Uterus (tissue), 4 donors: ENCODE measurements at places on chromosomes 7 and 10. TPM values are rescaled to one million over a fixed set of nuclear protein-coding genes. Genes with fewer than 3 reads are reported as not detected.

DNA sequence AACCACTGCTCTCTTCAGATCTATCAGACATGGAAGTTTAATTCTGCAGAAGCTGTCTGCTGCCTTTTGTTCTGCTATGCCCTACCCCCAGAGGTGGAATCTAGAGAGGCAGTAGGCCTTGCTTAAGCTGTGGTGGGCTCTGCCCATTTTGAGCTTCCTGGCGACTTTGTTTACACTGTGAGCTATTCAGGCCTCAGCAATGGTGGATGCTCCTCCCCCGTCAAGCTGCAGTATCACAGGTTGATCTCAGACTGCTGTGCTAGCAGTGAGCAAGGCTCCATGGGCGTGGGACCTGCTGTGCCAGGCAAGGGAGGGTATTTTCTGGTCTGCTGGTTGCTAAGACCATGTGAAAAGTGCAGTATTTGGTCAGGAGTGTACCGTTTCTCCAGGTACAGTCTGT is 45.1 kb upstream of the CDK14 start:
- H3K4me1 ChIP-seq, result no peaks in the 10 kb centered on the region
- no peak overlapping the region for H3K27ac ChIP-seq
- no peaks in the 10 kb centered on the region for H3K27me3 ChIP-seq
- DNase-seq, result no peak

DNA sequence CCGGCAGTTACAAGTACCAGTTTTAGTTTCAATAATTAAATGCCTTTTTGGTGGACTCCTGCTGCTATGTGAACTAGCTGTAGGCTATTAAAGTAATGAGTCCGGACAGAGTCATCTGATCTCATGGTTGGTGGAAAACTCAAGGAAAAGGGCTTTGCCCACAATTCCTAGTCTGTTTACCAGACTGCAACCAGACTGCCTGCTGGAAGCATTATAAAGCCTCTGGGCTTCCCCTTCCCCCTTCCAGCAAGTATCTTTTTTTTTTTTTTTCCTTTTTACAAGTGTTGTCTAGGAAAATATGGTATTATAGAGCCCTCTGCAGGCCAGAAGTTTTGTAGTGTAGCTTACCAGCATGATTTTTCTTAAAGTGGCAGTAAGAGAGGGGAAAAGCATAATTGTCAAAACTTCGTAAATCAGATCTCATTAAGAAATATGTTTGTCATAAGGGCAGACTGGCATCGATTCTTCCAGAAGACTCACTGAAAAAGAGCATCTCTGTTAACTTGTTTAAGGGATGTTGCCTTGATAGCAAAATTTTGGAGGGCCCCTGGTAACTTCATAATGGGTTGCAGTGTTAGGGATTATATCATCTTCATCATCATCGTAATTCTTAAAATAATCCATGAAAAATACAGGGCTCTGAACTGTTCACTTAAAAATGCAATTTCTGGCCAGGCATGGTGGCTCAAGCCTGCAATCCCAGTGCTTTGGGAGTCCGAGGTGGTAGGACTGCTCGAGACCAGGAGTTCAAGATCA is 181.3 kb downstream of the TAX1BP1 start:
- DNase-seq, result no peak
- no peaks in the 10 kb centered on the region for H3K27me3 ChIP-seq
- no peaks in the 10 kb centered on the region for H3K36me3 ChIP-seq
- H3K27ac ChIP-seq, result peak overlapping the region; percentile 41
- no peaks in the 10 kb centered on the region for H3K4me1 ChIP-seq
- H3K4me3 ChIP-seq, result no peak overlapping the region

The MORN4 gene
- total RNA-seq, result 11.5 TPM

DNA sequence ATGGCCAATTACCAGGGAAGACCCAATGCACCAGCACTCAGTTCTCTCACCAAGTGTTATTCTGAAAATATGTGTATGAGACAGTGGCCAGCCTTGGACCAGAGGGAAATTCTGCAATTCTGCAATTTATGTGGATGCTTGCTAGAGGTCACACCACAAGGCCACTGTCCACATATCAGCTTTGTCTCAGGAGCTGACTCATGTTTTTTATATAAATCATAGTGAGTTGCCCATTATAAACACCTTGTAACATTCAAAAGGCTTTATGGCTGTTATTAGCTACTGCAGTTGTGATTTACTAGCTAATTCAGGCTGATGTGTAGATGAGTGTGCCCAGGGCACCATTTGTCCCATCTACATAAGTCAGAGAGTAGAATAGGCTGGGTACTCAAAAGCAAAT is 649.0 kb downstream of the LRMDA start:
- H3K4me1 ChIP-seq, result no peaks in the 10 kb centered on the region
- DNase-seq, result no peak
- H3K4me3 ChIP-seq, result no peak overlapping the region
- H3K27me3 ChIP-seq, result no peaks in the 10 kb centered on the region

DNA sequence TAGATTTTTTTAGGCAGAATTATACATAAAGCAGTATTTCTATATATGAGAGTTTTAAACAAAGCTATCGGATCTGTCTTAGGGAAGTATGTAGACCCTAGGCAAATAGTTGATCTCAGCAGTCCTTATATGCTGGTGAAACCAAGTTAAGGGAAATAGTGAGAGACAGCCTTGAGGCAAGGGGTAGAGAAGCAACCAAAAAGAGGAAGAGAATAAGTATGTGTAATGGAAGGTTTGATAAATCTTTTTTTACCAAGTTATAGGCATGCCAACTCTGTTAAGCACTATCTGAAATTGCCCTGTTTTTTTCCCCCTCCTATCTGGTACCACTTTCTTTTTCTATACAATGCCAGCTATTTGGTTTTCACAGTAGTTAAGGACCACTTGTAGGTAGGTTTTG is 19.9 kb downstream of the SPAG6 start:
- no peak overlapping the region for H3K27ac ChIP-seq
- H3K4me1 ChIP-seq, result no peaks in the 10 kb centered on the region
- no peak overlapping the region for H3K4me3 ChIP-seq

GRCh38 chr7:27300421-27300820 is 57.8 kb downstream of the EVX1 start:
- no peaks in the 10 kb centered on the region for H3K27me3 ChIP-seq
- DNase-seq, result no peak
- H3K4me1 ChIP-seq, result no peaks in the 10 kb centered on the region
- H3K27ac ChIP-seq, result no peak overlapping the region
- H3K36me3 ChIP-seq, result no peaks in the 10 kb centered on the region

The NHLRC2 gene
- 52.2 TPM for total RNA-seq

DNA sequence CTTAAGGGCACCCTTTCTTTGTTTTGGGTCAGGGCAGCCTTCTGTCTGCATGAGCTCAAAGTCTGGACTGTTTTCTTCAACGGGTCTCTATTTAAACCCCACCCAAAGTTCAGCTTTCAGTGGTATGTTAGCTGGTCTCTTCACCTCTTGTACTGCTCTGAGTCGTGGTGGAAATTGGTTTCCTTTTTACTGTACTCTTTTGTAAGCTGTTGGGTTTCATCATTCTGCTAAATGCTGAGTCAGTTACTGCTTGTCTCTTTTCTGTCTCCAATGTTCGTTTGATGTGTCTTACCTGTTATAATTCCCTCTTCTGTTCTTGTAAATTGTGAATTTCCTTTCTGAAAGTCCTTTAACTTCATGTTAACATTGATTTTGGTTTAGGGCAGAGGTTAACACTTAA is 64.1 kb upstream of the MALRD1 start:
- H3K36me3 ChIP-seq, result no peaks in the 10 kb centered on the region
- no peak overlapping the region for H3K4me3 ChIP-seq
- no peaks in the 10 kb centered on the region for H3K4me1 ChIP-seq
- no peaks in the 10 kb centered on the region for H3K27me3 ChIP-seq
- no peak for DNase-seq

The ITGA8 gene
- 64.8 TPM for total RNA-seq

DNA sequence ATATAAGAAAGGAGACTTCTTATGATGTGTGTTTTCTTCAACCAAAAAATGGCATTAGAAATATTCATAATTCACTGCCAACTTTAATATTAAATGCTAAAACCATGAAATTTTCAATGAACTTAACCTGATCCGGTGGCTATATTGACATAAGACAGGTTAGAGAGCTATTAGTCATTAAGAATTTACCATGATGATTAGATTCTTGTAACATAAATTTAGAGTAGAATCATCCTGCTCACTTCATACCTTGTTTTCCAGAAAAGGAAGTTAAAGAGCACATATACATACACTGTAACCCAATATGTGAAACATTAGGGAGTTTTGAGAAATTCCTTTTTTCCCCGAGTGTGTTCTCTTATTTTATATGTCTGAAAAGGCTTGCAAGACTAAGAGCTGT is 430.3 kb upstream of the SEMA3A start:
- DNase-seq, result no peak
- no peak overlapping the region for H3K4me3 ChIP-seq
- H3K4me1 ChIP-seq, result no peaks in the 10 kb centered on the region
- H3K36me3 ChIP-seq, result no peaks in the 10 kb centered on the region
- no peaks in the 10 kb centered on the region for H3K27me3 ChIP-seq
- H3K27ac ChIP-seq, result no peak overlapping the region

- no peak overlapping the region for H3K4me3 ChIP-seq
- no peak for DNase-seq
- H3K27me3 ChIP-seq, result no peaks in the 10 kb centered on the region
- no peak overlapping the region for H3K27ac ChIP-seq
- H3K4me1 ChIP-seq, result no peaks in the 10 kb centered on the region
- H3K36me3 ChIP-seq, result no peaks in the 10 kb centered on the region
These were observed 124.9 kb upstream of the NEBL start for GRCh38 chr10:21021843-21022594.

DNA sequence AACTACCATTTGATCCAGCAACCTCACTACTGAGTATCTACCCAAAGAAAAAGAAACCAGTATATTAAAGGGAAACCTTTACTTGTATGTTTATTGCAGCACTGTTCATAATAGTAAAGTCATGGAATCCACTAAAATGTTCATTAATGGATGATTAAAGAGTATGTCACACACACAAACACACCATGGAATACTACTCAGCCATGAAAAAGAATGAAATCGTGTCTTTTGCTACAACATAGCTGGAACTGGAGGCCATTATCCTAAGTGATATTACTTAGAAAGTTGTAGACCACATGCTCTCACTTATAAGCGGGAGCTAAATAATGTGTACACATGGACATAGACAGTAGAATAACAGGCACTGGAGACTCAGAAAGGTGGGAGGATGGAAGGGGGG is 203.0 kb upstream of the SLC26A5 start:
- no peak overlapping the region for H3K4me3 ChIP-seq
- no peaks in the 10 kb centered on the region for H3K36me3 ChIP-seq
- no peaks in the 10 kb centered on the region for H3K27me3 ChIP-seq
- H3K4me1 ChIP-seq, result no peaks in the 10 kb centered on the region

The NODAL gene
- not detected for total RNA-seq

GRCh38 chr7:41889040-41889439 is 186.2 kb upstream of the INHBA start:
- H3K27me3 ChIP-seq, result no peaks in the 10 kb centered on the region
- H3K4me1 ChIP-seq, result no peaks in the 10 kb centered on the region
- no peak for DNase-seq
- no peak overlapping the region for H3K27ac ChIP-seq

The GPR26 gene
- not detected for total RNA-seq

- no peaks in the 10 kb centered on the region for H3K4me1 ChIP-seq
- H3K27ac ChIP-seq, result no peak overlapping the region
- no peak overlapping the region for H3K4me3 ChIP-seq
- no peaks in the 10 kb centered on the region for H3K27me3 ChIP-seq
- H3K36me3 ChIP-seq, result no peaks in the 10 kb centered on the region
These were observed 133.5 kb downstream of the ETV1 start for GRCh38 chr7:13856012-13856411.

The AVPI1 gene
- 13.8 TPM for total RNA-seq

The UTF1 gene
- total RNA-seq, result not detected

DNA sequence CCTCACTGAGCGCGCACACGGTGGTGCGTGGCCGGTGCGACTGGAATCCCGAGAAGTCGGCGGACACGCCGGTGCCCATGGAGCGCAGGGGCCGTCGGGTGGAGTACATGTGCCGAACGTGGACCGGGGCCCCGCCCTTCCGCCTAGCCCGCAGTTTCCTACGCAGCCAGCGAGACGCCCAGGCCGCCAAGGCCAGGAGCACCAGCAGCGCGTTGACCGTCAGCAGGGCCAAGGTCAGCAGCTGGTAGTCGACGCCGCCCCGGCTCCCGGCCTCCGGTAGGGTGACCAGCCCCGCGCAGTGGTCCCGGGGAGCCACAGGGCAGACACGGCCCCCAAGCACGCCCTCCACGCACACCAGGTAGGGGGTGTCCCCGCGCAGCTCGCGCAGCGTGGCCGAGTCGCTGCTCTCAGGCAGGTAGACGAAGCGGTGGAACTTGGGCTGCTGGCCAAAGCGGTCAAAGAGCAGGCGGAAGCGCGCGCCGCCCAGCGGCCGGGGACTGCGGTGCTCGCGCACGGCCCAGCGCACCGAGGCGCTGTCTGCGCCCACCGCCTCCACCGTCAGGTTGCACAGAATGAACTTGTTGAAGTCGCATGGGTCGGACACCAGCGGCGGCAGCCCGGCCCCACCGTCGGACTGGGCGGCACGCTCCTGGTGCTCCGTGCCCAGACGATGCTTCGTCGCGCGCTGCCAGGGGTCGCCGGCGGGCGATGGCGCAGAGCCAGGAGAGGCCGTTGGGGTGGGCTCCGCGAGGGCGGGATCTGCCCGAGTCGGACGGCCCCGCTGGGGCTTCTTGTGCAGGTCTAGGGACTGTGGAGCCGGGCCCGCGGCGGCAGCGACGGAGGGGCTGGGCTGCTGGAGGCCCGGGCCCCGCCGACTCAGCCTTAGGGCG is 2.2 kb downstream of the TRIL start:
- H3K27ac ChIP-seq, result peak overlapping the region; percentile 37
- H3K4me1 ChIP-seq, result no peaks in the 10 kb centered on the region
- no peaks in the 10 kb centered on the region for H3K36me3 ChIP-seq
- peak overlapping the region; percentile 55 for H3K4me3 ChIP-seq
- DNase-seq, result peak; percentile 69

- H3K36me3 ChIP-seq, result no peaks in the 10 kb centered on the region
- no peaks in the 10 kb centered on the region for H3K27me3 ChIP-seq
- no peaks in the 10 kb centered on the region for H3K4me1 ChIP-seq
- no peak overlapping the region for H3K4me3 ChIP-seq
- no peak overlapping the region for H3K27ac ChIP-seq
- no peak for DNase-seq
These were observed 251.0 kb downstream of the GPR158 start for GRCh38 chr10:25425776-25426175.

The STOX1 gene
- 7.7 TPM for total RNA-seq
